ENCODE measurements at places on chromosomes 7 and 10.

GRCh38 chr10:80407812-80408241 is 524 bp upstream of the PRXL2A start:
- no peak for DNase-seq

GRCh38 chr7:9937944-9938631 is 1035.6 kb upstream of the PHF14 start:
- DNase-seq, result no peak

DNA sequence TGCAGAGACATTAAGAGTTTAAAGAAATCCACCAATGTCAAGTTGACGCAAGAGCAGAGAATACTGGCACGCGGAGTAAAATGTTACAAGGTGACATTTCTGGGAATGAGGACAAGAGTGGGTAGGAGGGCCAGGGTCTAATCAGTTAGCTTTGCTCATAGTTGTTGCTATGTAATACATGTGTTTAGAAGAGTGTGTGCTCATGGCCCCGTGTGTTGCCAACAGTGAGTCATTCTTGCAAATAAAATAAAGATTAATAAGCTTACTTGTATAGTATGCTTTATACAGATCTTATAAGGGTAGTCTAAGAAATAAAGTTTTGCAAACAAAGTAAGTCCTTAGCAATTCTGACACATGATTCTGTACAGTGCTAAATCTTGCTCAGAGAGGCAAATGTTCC is 64.5 kb downstream of the DNMBP start:
- DNase-seq, result no peak

DNA sequence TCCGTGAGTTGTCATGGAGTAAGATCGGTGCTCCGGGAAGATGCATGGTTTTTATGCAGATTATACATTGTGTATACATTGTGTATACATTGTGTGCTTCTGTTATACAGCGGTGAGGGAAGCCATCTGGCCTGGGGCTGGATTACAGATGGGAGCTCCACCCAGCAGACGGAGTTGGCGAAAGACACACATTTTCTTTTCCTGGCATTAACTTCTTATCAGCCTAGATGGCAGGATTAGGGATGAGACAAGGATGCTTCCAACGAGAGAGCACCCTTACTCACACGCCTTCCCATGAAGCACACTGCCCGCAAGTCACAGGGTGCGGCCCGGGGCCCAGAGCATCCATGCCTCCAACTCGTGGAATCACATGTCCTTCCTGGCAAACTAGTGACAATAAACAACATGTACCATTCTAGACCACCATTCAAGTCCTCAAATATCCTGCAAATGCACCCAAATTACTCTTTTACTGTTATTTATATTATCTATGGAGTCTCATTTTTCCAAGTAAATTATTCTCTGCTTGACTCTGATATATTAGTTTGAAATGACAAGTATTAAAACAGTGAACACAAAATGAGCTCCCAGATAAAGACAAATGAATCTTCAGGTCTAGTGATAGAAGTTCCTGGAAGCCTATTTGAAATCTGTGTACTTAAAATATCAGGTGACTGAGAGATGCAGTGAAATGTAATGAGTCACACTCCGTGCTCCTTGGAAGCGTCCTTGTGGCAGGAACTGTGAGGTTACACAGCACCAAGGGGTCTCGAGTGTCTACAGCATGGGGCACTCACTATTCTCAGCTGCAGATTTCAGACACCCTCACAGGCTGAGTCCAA is 29.8 kb upstream of the PPP2R2D start:
- DNase-seq, result no peak

GRCh38 chr7:142873281-142873784 is 12.2 kb downstream of the TRPV6 start:
- no peak for DNase-seq

- DNase-seq, result no peak
These were observed 83.4 kb upstream of the SMNDC1 start for GRCh38 chr10:110387983-110388686.

DNA sequence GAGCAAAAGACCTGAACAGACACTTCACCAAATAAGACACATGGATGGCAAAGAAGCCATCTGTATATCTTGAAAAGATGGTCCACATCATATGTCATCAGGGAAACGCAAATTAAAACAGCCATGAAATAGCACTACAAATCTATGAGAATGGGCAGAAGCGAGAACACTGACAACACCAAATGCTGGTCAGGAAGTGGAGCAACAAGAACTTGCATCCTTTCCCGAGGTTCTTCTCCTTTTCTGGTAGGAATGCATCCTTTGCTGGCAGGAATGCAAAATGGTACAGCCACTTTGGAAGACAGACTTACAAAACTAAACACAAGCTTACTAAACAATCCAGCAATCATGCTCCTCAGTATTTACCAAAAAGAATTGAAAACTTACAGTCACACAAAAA is 60.0 kb downstream of the PIK3AP1 start:
- no peak for DNase-seq

DNA sequence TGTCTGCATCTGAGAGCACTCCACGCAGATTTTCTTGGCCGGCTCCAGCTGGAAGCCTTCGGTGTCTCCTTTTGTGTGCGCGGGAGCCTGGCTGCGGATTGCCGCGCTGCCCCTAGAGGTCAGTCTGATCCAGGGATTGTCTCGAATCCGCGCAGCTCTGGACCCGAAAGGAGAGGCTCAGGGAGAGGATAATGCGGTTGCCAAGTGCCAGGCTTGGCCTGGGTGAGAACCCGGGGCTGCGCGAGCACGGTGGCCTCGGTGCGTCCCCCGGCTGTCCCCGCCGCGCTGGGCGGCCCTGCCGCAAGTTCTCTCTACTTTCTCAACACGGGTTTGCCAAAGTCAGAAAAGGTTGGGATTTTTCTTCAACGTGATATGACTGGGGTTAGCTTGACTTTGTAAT is 140.9 kb downstream of the ADCYAP1R1 start:
- peak; percentile 73 for DNase-seq

DNA sequence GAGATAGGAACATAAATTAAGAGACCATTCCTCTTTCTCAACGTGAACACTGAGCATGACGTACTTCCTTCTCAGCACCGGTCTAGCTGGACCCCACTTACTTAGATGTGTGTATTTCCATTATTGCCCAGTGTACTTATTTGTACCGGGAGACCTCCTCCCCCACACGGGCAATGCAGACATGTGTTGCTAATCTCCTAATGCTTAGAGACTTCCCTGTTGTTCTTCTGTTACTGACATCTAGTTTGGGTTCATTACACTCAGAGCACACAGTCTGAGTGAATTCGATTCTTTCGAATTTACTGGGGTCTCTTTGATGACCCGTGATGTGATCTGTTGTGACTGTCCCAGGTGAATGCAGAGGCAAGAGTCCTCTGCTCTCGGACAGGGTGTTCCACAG is 260.0 kb downstream of the MAD1L1 start:
- DNase-seq, result no peak

- DNase-seq, result no peak
These were observed 3.2 kb upstream of the ZNF248 start for GRCh38 chr10:37860494-37861190.

GRCh38 chr10:104548090-104548489 is 93.0 kb upstream of the SORCS3 start:
- no peak for DNase-seq

DNA sequence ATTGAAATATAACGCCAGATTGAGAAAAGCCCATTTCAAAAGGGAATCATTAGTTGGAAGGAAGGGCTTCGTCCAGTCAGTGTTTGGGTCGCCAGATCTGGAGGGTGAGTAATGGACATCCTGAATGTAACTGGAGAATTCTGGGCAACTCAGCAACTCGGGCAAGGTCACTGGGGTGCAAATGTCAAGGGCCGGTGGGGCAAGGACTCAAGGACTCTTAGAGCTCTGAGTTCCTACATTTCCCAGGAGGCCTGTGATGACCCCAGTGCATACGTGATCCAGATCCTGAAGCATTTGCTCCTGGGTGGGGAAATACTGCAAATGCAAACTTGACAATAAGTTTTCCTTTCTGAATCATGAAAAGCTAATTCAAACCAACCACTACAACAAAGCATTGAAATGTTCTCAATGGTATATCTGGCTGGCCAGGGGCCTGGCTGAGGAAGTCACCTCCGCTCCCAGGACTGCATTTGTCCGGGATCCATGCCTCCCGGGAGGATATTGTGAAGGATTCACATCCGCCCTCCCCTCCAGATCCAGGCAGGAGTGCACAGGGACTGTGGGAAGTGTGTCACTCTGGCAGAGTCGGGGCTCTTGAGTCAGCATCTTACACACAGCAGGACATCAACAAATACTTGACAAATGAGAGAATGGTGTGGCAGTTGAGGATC is 164.0 kb downstream of the FANK1 start:
- DNase-seq, result no peak

- DNase-seq, result no peak
These were observed 185.1 kb upstream of the PRPS1L1 start for GRCh38 chr7:18212758-18213157.

GRCh38 chr10:5774987-5775620 is 38.1 kb downstream of the GDI2 start:
- DNase-seq, result peak; percentile 46

DNA sequence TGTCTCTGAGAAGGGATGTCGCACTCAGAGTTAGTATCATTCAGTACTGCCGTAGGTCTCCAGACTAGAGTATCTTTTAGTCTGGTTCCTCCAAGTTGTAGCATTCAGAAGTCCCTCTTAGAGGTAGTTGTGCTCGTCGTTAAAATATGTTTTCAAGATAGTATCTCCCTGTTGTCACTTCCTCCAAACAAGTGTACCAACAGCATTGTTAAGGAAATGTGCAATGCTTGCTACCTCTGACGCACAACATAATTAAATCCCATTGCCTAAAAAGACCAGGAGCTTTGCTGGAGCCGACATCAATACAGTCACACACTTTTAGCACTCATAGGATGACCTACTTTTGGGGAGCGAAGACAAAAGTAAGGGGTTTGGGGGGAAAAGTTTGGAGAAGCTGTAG is 80.0 kb upstream of the STK17A start:
- DNase-seq, result no peak

DNA sequence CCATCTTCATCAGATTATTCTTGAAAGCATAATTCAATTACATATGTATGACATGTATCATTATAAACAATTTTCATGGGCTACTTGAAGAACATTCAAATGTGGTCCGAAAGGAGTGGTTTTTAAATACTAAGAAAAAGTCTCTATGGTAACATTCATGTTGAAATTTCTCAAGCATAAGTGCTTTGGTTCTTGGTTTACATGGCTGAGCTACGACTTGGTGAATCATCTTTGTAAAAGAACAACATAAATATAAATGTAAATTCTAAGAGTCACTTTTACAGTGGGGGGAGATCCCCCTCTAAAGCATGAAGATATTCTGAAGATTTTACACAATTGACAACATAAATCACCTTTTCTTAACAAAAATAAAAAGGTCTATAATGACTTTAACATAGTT is 118.6 kb downstream of the MAGI2 start:
- no peak for DNase-seq

- no peak for DNase-seq
These were observed 28.9 kb upstream of the PRKAG2 start for GRCh38 chr7:151905766-151906165.

DNA sequence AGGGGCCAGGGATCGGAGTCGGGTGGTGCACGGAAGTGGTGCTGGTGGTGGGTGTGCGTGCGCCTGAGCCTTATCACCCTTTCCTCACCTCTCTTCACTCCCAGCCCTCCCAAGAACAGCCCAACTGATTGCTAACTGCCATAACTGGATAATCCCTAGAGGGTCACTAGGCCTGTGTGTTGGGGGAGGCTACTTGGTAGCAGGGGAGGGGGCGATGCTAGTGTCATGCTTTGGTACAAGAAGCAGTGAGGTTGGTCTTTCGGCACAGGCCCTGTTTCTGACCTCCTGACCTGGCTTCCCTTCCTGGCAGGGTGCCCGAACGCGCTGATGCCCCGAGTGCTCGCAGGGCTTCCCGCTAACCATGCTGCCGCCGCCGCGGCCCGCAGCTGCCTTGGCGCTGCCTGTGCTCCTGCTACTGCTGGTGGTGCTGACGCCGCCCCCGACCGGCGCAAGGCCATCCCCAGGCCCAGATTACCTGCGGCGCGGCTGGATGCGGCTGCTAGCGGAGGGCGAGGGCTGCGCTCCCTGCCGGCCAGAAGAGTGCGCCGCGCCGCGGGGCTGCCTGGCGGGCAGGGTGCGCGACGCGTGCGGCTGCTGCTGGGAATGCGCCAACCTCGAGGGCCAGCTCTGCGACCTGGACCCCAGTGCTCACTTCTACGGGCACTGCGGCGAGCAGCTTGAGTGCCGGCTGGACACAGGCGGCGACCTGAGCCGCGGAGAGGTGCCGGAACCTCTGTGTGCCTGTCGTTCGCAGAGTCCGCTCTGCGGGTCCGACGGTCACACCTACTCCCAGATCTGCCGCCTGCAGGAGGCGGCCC is 652 bp downstream of the KAZALD1 start:
- DNase-seq, result peak; percentile 36

Measured in cerebellar cortex (tissue), 1 donor.